ENCODE measurements at places on chromosomes 12 and 14. TPM values are rescaled to one million over a fixed set of nuclear protein-coding genes. Genes with fewer than 3 reads are reported as not detected.

DNA sequence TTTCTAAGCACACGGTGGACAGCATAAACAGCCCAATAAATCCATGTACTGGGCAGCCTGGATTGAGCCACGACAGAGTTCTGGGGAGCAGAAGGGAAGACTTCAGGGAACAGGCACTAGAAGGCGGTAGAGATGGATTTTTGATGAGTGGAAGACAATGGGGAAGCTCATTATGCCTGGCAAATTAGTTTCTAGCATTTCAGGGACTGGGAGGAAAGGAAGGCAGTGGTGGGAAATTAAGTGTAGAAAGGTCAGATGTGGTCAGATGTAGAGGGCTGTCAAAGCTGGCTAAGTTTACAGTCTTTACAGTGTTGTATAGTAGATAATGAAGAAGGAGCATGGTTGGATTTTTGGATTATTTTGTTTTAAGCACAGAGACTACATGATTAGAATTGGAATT is 9.2 kb downstream of the EGLN3 start:
- H3K4me1 ChIP-seq, result no peaks in the 10 kb centered on the region
- no peaks in the 10 kb centered on the region for H3K36me3 ChIP-seq
- H3K4me3 ChIP-seq, result no peak overlapping the region
- no peaks in the 10 kb centered on the region for H3K27me3 ChIP-seq

DNA sequence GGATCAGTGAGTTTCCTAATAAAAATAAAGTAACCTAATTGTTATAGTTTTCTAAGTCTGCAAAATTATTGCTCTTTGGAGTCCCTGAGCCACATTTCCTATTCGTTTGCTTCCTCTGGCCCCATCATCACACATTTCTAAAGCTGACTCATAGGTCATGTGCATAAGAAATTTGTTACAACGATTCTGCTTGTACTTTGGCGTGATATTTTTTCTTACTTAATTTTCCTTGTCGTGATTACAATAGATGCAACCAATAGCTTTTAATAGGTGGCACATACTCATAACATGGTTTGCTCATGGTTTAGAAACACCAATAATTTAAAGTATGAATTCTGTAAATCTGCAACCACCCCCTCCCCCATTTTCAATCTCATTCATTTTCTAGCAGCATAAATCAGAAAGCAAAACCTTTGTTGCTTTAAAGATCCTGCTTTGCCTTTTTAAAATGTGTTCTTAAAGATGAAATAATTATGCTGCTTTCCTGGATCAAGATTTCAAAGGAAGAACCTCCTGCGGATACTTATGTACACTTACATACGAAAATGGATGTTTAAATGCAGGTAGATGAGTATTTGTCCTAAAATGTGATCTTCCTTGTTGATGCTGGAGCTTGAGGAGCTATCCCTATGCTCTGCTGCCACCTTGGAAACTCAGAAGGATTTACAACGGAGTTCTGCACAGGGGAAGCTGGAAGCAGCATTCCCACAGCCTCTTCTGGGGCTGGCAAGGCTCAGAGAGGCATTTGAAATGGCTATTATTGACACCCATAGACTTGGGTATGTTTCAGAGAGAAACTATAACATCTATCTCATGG is 1.7 kb upstream of the FLRT2 start:
- H3K4me1 ChIP-seq, result peaks cover 53% of the 10 kb centered on the region
- H3K36me3 ChIP-seq, result no peaks in the 10 kb centered on the region
- peak overlapping the region; percentile 92 for H3K4me3 ChIP-seq
- peak; percentile 78 for DNase-seq
- no peaks in the 10 kb centered on the region for H3K27me3 ChIP-seq
- H3K27ac ChIP-seq, result peak overlapping the region; percentile 95

GRCh38 chr12:131153956-131154355 is 200.2 kb downstream of the ADGRD1 start:
- no peak overlapping the region for H3K27ac ChIP-seq
- no peaks in the 10 kb centered on the region for H3K4me1 ChIP-seq
- no peak overlapping the region for H3K4me3 ChIP-seq

DNA sequence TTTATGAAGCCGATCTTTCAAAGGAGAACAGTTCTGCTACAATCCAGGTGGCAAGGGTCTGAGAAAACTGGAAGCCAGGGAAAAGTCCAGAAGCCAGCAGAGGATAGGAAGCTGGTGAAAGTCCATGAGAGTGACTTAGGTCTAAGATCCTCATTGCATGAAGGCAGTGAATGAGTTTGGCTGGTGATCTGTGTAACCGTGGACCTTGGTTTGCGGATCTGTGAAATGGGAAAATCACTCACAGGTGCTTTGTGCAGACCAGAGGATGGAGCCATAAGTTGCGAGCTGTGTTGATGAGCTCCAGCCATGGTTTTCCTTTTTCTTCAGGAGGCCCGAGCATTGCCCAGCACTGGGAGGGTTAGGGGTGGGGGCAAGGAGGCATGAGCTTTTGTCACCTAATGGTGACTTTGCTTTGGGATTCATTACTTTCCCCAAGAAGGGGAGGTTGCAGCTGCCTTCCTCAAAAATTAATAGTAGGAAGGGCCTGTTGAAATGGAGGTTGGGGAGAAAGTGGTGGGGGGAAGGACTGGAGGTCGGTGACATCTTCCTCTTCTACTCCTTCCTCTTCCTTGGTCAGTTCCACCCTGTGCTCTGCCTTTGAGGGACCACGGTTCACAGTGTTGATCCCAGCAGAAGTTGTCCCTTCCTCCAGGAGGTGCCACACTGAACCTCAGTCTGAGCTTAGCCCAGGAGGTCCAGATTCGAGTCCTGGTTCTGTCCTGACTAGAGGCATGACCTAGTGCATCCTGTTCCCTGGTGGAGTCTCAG is 20.3 kb upstream of the SERPINA6 start:
- peaks cover 34% of the 10 kb centered on the region for H3K4me1 ChIP-seq
- no peaks in the 10 kb centered on the region for H3K27me3 ChIP-seq
- H3K36me3 ChIP-seq, result peaks cover 5% of the 10 kb centered on the region
- H3K27ac ChIP-seq, result no peak overlapping the region
- no peak for DNase-seq

DNA sequence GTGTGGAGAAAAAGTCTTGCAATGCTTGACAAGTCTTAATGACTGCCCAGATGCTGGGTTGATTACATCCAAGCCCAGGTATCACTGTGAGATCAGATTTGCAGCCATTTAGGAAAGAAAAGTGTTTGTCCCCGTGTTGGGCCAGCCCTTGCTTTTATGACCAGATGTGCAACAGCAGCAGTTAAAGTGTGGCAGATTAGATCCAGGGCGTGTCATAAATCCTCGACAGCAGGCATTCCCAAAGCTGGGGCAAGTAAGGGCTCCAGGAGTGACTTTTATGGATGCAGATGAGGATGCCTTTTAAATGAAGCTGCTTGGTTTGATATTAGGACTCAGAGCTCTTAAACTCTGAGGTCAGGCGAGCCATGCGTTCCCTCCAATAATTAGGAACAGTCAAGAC is 1.7 kb downstream of the SMOC1 start:
- H3K4me1 ChIP-seq, result no peaks in the 10 kb centered on the region
- H3K36me3 ChIP-seq, result no peaks in the 10 kb centered on the region
- no peak overlapping the region for H3K27ac ChIP-seq

- peaks cover 51% of the 10 kb centered on the region for H3K4me1 ChIP-seq
- H3K4me3 ChIP-seq, result peak overlapping the region; percentile 99
- peaks cover 4% of the 10 kb centered on the region for H3K27me3 ChIP-seq
- peak; percentile 86 for DNase-seq
Measured at GRCh38 chr12:100141666-100141997, 1.0 kb downstream of the BLTP3B start.

- H3K27ac ChIP-seq, result peak overlapping the region; percentile 76
- no peak for DNase-seq
- peak overlapping the region; percentile 91 for H3K4me3 ChIP-seq
- peaks cover 30% of the 10 kb centered on the region for H3K36me3 ChIP-seq
Measured at GRCh38 chr12:77064896-77065360, 441 bp downstream of the E2F7 start.

GRCh38 chr12:66717036-66717673 is 38.3 kb upstream of the GRIP1 start:
- H3K4me3 ChIP-seq, result no peak overlapping the region
- H3K27ac ChIP-seq, result no peak overlapping the region
- H3K4me1 ChIP-seq, result no peaks in the 10 kb centered on the region
- no peaks in the 10 kb centered on the region for H3K27me3 ChIP-seq
- H3K36me3 ChIP-seq, result no peaks in the 10 kb centered on the region
- DNase-seq, result no peak

DNA sequence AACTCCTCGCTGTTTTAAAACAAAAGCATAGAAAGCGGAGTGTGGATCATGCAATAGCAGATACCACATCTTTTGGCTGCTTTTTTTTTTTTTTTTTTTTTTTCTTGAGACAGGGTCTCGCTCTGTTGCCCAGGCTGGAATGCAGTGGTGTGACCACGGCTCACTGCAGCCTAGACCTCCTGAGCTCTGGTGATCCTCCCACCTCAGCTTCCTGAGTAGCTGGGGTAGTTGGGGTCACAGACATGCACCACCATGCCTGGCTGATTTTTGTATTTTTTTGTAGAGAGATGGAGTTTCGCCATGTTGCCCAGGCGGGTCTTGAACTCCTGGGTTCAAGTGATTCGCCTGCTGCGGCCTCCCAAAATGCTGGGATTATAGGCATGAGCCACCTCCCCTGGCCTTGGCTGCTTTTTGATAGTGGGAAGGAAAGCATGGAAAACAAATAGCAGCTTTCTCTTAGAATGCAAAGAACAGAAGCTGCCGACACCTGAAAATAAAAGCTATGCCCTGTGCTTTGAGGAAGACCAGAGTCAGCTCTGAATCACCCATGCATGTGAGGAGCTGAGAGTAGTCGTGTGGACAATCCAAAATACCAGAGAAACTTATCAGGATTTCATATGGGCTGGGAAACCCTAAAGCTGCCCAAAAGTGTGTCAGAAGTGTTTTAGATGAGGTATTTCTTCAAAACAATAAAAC is 3.6 kb upstream of the ELK3 start:
- H3K27ac ChIP-seq, result no peak overlapping the region
- DNase-seq, result peak; percentile 48
- H3K27me3 ChIP-seq, result peaks cover 7% of the 10 kb centered on the region
- peaks cover 16% of the 10 kb centered on the region for H3K4me1 ChIP-seq

DNA sequence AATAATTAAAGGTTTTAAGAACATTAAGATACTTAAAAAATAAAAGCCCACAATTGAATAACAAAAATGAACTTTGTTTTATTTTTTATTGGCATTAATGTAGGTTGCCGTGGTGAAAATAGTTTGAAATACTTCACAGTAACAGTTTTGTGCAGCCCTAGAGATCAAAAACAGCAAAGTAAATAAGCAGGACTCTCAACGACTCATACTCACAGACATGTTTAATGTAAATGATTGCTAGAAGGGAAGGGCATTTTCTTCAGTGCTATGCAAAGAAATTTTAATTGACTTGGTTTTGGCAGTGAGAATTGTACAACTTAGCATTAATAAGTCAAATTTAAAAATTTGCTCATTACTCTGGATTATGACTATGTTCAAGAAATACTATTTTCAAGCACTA is 16.0 kb downstream of the TRMT5 start:
- H3K4me1 ChIP-seq, result peaks cover 14% of the 10 kb centered on the region
- peak overlapping the region; percentile 74 for H3K27ac ChIP-seq
- no peak for DNase-seq
- H3K27me3 ChIP-seq, result no peaks in the 10 kb centered on the region

GRCh38 chr14:54697001-54697400 is 130.1 kb downstream of the SAMD4A start:
- peaks cover 1% of the 10 kb centered on the region for H3K27me3 ChIP-seq
- no peak for DNase-seq
- peak overlapping the region; percentile 11 for H3K27ac ChIP-seq
- H3K4me3 ChIP-seq, result no peak overlapping the region

DNA sequence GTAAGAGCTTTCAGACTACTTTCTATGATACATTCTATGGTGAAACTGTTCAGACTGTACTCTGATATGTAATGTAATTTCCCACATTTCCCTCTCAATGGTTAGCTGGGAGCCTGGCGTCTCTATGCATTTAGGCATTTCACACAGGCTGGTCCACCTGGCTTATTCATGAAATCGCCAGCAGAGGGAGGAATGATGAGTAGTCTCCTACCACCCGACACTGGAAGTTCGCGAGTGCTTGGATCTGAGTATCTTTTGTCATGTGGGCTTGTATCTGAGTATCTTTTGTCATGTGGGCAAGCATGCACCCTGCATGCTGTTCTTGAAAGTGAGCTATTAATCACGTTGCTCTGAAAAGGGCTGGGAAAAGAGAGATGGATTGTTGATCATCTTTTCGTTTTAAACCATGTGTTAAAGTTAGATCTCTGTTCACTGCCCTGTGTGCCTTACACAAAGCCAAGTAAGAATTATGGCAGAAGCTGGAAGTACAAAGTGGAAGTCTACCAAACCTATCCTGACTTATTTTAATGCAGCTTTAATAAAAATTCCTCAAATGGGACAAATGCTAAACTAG is 235.0 kb downstream of the ATP23 start:
- DNase-seq, result no peak
- H3K27me3 ChIP-seq, result peaks cover 14% of the 10 kb centered on the region
- no peaks in the 10 kb centered on the region for H3K36me3 ChIP-seq
- H3K4me3 ChIP-seq, result no peak overlapping the region
- peaks cover 5% of the 10 kb centered on the region for H3K4me1 ChIP-seq

- peaks cover 66% of the 10 kb centered on the region for H3K4me1 ChIP-seq
- peaks cover 10% of the 10 kb centered on the region for H3K36me3 ChIP-seq
- H3K4me3 ChIP-seq, result peak overlapping the region; percentile 99
Measured at GRCh38 chr14:99481745-99482099, 513 bp downstream of the CCNK start.

DNA sequence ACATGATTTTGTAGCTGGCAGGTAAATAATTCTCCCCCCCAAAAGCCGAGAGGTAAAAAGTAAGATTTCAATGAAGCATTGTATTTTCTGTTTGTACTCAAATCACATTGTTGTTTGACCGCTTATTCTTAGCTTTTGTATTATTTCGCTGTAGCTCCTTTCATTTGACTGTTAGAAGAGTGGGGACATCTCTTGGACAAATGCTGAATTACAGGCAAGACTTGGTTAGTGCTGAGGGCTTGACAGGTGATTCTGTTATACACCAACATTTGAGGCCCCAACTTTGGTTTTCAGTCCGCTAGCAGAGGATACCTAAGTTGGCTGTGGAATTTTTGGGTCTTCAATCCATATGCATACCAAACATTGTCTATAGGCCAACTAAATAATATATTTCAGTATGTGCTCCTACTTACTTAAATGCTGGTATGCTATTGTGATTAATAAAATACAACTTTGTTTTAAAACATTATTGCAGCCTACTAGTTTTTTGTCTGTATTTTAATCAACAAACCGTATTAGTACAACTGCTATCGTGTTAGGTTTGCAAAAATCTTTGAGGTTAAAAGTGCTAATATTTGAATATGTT is 102.2 kb downstream of the ERC1 start:
- no peaks in the 10 kb centered on the region for H3K36me3 ChIP-seq
- DNase-seq, result peak; percentile 53
- H3K27me3 ChIP-seq, result no peaks in the 10 kb centered on the region
- peak overlapping the region; percentile 53 for H3K27ac ChIP-seq

Gene ENDOU
- total RNA-seq, result not detected

Gene RTN1
- 0.12 TPM for total RNA-seq

Gene SDR9C7
- total RNA-seq, result not detected

Gene LBHD2
- total RNA-seq, result not detected

Gene ATXN3
- 19.7 TPM for total RNA-seq

Gene CNTN1
- total RNA-seq, result not detected

Gene REP15
- total RNA-seq, result 2.4 TPM

Gene TBC1D30
- not detected for total RNA-seq

Gene SPIC
- total RNA-seq, result not detected

Gene DEPDC4
- total RNA-seq, result 1.4 TPM

Gene SFSWAP
- 29.5 TPM for total RNA-seq

Gene ACOT6
- not detected for total RNA-seq

Gene TBPL2
- total RNA-seq, result not detected
